ENCODE measurements at places on chromosomes 3 and 15.

DNA sequence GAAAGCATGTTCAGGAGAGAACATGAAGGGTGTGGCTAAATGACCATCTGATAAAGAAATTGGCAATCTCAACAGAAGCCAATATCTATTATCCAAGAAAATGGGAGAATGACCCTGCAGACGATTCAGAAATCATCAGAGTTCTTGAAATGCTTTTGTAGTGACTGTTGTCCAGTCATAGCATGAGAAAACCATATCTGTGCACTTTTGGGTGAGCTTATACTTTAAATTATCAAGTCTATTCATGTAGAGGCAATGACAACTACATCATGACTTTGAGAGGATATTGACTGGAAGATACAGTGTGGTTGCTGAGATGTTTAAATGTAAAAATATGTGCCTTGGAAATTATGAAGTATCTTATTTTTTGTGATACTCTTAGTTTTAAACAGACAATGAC, 57.6 kb upstream of the AZI2 start:
- DNase-seq = no peak

DNA sequence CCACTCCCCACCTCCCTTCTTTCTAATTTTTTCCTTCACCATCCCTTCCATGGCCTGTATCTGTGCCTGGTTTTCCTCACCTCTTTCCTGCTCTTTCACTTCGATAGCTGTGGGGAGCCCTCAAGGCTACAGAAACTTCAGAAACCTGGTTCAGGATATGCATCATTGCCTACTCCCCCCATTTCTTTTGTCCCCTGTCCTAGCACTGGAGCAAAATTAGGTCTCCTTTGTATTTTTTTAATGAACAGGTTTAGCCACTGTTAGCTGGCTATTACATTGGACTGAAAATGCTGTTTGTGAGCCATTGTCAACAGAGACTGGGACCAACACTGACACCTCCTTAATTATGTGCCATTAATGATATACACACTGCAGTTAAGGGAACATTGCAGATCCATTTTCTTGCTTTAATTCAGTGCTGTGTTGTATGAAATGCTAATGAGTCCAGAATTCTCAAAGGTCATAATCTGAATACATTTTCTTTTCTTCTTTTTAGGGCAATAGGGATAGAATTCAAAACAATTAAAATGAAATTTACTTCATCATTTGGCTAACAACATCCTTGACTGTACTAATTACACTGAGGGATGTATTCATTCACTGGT, 138.6 kb downstream of the PDCD6IP start:
- no peak for DNase-seq

GRCh38 chr15:80989081-80989517, 520 bp downstream of the MESD start:
- DNase-seq = no peak

- DNase-seq = no peak
Measured at GRCh38 chr3:21331321-21331720, 419.7 kb downstream of the ZNF385D start.

GRCh38 chr15:31494786-31495185, 168.2 kb downstream of the KLF13 start:
- no peak for DNase-seq

DNA sequence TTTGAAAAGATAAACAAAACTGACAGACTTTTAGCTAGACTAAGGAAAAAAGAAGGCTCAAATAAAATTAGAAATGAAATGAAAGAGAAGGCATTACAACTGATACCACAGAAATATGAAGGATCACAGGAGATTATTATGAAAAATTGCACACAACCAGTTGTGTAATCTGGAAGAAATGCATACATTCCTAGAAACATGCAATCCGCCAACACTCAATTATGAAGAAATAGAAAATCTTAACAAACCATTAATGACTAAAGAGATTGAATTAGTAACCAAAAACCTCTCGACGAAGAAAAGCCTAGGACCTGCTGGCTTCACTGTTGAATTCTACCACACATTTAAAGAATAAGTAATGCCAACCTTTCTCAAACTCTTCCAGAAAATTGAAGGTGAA, 149.5 kb downstream of the SV2B start:
- no peak for DNase-seq

DNA sequence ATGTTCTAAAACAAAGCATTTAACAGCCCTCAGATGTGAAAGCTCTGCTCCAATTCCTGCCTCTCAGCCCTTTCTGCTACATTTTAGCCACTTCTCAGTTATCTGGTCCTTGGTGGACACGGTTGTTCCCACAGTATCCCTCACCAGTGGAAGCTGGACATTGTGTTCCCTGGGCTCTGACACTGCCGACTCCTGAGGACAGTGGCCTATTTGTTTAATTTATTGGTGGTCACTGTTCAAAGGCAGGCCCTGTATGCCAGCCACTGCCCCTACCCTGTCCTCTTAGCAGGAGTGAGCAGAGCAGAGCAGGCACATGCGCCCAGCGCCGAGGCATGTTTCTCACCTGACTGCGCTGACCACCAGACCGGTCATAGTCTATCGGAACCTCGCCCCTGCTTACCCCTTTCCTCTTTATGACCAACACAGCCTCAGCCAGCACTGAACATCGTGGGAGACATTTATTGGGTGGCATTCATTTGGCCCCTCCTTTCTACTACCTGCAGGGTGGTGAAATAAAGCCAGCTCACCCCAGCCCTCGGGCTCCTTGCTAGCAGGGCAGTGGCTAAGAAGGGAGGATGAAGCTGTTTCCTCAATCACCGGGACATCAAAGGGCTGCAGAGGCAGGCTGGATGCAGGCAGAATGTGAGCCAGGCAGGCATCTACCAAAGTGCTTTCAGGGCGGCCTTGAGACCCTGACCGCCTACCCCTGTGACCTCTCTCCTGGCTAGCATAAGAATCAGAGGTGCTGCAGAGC, 54.3 kb upstream of the HACD2 start:
- DNase-seq = no peak

- DNase-seq = peak; percentile 47
Measured at GRCh38 chr3:68136411-68136810, 482.0 kb upstream of the SUCLG2 start.

GRCh38 chr15:72554471-72555425, 80.6 kb downstream of the ARIH1 start:
- no peak for DNase-seq

GRCh38 chr3:114329823-114330222, 36.0 kb downstream of the TIGIT start:
- no peak for DNase-seq

- DNase-seq = no peak
Measured at GRCh38 chr3:140929446-140929845, 12.2 kb upstream of the SLC25A36 start.

GRCh38 chr15:58459560-58459959, 27.8 kb downstream of the LIPC start:
- DNase-seq = no peak

DNA sequence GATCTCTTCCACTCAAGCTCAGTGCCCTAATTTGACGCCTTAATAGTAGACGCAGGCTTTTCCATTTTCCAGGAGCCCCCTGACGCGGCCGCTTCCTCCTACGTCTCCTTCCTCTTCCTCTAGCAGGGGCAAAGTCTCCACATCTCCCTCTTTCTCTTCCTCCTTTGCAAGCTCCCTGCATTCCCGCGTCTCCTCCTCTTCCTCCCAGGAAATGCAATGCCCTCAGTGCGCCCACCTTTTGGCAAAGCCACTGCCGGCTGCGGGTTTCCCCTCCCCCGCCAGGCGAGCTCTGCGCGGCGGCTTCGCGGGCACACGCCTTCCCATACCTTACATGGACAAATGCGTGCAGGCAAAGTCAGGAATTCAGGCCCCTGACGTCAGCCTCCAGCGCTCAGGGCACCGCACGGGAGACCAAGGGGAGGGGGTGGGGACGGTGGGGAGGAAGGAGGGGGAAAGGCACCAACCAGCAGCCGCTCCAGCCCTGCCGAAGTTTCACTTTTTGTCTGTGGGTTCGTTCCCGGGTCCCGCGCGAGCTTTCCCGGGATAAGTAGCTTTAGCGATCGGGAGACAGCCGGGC, 432 bp upstream of the LPP start:
- DNase-seq = peak; percentile 1
